ENCODE measurements at places on chromosomes 16 and 17. TPM values are rescaled to one million over a fixed set of nuclear protein-coding genes. Genes with fewer than 3 reads are reported as not detected.

NPTX1 gene
- total RNA-seq, result 3.4 TPM

FBXW10 gene
- total RNA-seq, result not detected

VKORC1 gene
- 71.5 TPM for total RNA-seq

C16orf46 gene
- 0.60 TPM for total RNA-seq

DNA sequence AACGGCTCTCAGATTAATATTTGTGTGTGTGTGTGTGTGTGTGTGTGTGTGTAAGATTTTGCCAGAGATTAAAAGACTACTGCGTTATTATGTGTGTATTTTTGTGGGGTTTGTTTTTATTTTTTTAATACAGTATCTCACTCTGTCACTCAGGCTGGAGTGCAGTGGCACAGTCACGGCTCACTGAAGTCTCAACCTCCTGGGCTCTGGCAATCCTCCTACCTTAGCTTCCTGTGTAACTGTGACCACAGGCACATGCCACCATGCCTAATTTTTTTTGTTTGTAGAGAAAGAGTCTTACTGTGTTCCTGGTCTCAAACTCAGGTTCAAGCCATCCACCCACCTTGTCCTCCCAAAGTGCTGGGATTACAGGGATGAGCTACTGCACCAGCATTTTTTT, 87.2 kb downstream of the CYB561 start:
- H3K27ac ChIP-seq, result no peak overlapping the region
- no peak overlapping the region for H3K4me3 ChIP-seq
- peaks cover 4% of the 10 kb centered on the region for H3K4me1 ChIP-seq
- DNase-seq, result no peak

GRCh38 chr17:9230346-9230745, 209.0 kb downstream of the NTN1 start:
- no peaks in the 10 kb centered on the region for H3K36me3 ChIP-seq
- DNase-seq, result no peak
- no peak overlapping the region for H3K4me3 ChIP-seq

DNA sequence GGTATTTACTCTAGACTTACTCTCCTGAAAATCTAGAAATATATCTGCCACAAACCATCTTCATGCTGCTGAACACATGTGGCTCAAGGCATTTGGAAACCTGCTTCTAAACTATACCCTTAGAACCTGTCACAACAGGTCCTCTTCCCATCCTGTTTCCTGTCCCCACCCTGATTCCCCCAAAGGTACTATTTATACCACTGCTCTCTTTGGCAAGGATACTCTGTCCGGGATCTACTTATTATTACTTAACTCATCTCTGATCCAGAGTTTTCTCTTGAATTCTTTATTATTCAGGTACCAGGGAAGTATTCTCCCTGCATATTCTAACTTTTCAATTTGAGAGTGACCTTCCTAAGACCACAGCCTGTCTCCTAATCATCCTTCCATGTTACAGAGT, 33.4 kb downstream of the TRAF4 start:
- H3K27ac ChIP-seq, result peak overlapping the region; percentile 23
- H3K4me3 ChIP-seq, result no peak overlapping the region
- no peak for DNase-seq
- H3K27me3 ChIP-seq, result no peaks in the 10 kb centered on the region

- no peak for DNase-seq
- H3K36me3 ChIP-seq, result peaks cover 47% of the 10 kb centered on the region
- H3K4me3 ChIP-seq, result peak overlapping the region; percentile 67
- peaks cover 85% of the 10 kb centered on the region for H3K4me1 ChIP-seq
Measured at GRCh38 chr17:8938933-8939332, 26.6 kb downstream of the PIK3R5 start.

GRCh38 chr17:8123695-8124349, at the start of gene HES7:
TSS of gene HES7 (minus strand) at chr17:8124106. CDS start at chr17:8124084, 22 bp downstream.
- peaks cover 11% of the 10 kb centered on the region for H3K36me3 ChIP-seq
- peak; percentile 29 for DNase-seq
- H3K4me1 ChIP-seq, result peaks cover 53% of the 10 kb centered on the region
- H3K27ac ChIP-seq, result no peak within 1 kb of the TSS
- peak within 1 kb of the TSS; percentile 97 for H3K4me3 ChIP-seq
- peaks cover 34% of the 10 kb centered on the region for H3K27me3 ChIP-seq

DNA sequence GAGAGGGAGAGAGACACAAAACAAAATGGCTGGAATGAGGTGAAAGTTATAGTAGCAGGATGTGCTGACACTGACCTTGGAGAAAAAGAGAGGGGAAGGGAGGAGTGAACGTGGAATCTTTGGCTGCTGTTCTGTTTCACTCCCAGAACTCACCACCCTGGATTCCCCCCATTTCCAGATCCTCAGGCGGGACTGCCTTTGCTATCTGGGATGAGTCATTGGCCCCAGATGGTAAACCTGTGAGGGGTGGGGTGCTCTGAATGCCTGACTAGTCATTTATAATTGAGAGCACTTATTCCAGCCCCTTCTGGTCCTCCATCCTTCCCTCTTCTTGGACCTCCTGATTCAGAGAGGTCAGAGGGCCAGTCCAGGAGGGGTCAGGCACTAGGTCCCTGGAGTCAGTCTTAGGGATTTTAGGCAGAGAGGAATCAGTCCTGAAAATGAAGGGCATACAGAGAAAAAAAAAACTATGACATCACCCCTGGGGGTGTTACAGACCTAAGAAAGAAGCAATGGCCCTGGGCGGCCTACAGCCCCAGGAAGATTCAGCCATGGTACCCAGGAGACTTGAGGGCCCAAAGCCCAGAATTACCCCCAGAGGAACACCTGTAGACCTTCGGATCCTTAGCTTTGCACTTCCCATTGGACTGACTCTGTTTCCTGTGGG, 2.2 kb upstream of the ZG16 start:
- no peak overlapping the region for H3K4me3 ChIP-seq
- H3K27ac ChIP-seq, result no peak overlapping the region
- H3K27me3 ChIP-seq, result no peaks in the 10 kb centered on the region
- H3K36me3 ChIP-seq, result no peaks in the 10 kb centered on the region
- DNase-seq, result no peak

- no peak for DNase-seq
- H3K27ac ChIP-seq, result no peak overlapping the region
- H3K36me3 ChIP-seq, result peaks cover 5% of the 10 kb centered on the region
- H3K4me1 ChIP-seq, result peaks cover 16% of the 10 kb centered on the region
- H3K4me3 ChIP-seq, result peak overlapping the region; percentile 60
Measured at GRCh38 chr16:89257757-89258465, 40.4 kb downstream of the ZNF778 start.

GRCh38 chr17:74445158-74445557, 13.3 kb downstream of the GPRC5C start:
- DNase-seq, result no peak
- no peak overlapping the region for H3K4me3 ChIP-seq
- H3K4me1 ChIP-seq, result peaks cover 7% of the 10 kb centered on the region
- H3K27ac ChIP-seq, result no peak overlapping the region
- H3K36me3 ChIP-seq, result peaks cover 3% of the 10 kb centered on the region

DNA sequence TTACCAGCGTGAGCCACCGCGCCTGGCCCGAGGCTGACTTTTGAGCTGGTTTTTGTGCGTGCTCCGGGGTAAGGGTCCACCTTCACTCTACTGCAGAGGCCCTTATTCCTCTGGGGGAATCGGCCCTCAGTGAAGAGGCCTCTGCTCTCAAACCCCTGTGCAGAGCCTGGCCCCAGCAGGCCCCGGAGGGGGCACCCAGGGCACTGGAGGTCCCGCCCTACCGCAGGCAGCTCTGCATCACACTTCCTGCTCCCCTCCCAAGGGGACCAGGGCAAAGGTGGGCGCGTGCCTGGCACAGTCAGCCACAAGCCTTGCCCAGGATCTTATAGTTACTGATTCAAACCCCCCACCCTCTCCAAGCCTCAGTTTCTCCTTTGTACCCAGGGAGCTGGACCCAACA, 3.6 kb upstream of the UBE2I start:
- peak; percentile 53 for DNase-seq
- H3K27ac ChIP-seq, result peak overlapping the region; percentile 83
- H3K4me1 ChIP-seq, result peaks cover 42% of the 10 kb centered on the region
- H3K27me3 ChIP-seq, result no peaks in the 10 kb centered on the region

GRCh38 chr16:88821168-88821850, 9.6 kb upstream of the APRT start:
- H3K27ac ChIP-seq, result no peak overlapping the region
- no peaks in the 10 kb centered on the region for H3K27me3 ChIP-seq
- no peaks in the 10 kb centered on the region for H3K36me3 ChIP-seq

DNA sequence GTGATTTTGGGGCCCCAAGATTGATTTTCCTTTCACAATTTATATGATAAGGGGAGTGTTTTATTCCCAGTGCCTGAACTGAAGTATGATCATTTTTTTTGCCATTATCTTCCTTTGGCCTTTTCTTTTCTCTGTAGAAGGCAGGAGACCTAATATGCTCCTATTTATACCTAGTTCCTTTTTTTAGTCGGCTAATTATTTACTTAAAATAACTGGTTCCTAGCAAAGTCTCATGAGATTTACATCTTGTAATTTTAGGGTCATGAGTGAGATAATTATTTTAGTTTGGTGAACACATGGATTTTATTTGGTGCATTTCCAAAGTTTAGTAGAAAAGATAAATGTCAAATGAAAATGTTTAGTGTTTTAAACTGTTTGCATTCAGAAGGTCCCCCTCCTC, 24.8 kb downstream of the SEC14L1 start:
- H3K4me3 ChIP-seq, result no peak overlapping the region
- H3K27me3 ChIP-seq, result no peaks in the 10 kb centered on the region
- peaks cover 38% of the 10 kb centered on the region for H3K36me3 ChIP-seq
- DNase-seq, result no peak
- H3K27ac ChIP-seq, result peak overlapping the region; percentile 70
- H3K4me1 ChIP-seq, result peaks cover 21% of the 10 kb centered on the region

DNA sequence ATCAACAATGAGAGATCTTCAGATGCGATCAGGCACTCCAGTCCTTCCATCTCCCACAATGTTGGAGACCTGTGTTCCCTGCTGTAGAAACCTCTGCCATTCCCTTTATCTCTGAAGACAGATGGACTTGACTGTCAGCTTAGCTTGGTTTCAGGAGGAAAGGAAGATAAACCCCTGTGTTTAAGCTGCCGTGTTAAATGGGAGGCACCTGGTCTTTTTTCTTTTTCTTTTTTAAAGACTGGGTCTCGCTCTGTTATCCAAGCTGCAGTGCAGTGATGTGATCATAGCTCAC, 63.1 kb downstream of the USP22 start:
- no peak overlapping the region for H3K4me3 ChIP-seq
- H3K27me3 ChIP-seq, result peaks cover 19% of the 10 kb centered on the region
- DNase-seq, result no peak
- no peak overlapping the region for H3K27ac ChIP-seq
- no peaks in the 10 kb centered on the region for H3K4me1 ChIP-seq
- H3K36me3 ChIP-seq, result no peaks in the 10 kb centered on the region
